ENCODE measurements at places on chromosomes 2 and 18.

DNA sequence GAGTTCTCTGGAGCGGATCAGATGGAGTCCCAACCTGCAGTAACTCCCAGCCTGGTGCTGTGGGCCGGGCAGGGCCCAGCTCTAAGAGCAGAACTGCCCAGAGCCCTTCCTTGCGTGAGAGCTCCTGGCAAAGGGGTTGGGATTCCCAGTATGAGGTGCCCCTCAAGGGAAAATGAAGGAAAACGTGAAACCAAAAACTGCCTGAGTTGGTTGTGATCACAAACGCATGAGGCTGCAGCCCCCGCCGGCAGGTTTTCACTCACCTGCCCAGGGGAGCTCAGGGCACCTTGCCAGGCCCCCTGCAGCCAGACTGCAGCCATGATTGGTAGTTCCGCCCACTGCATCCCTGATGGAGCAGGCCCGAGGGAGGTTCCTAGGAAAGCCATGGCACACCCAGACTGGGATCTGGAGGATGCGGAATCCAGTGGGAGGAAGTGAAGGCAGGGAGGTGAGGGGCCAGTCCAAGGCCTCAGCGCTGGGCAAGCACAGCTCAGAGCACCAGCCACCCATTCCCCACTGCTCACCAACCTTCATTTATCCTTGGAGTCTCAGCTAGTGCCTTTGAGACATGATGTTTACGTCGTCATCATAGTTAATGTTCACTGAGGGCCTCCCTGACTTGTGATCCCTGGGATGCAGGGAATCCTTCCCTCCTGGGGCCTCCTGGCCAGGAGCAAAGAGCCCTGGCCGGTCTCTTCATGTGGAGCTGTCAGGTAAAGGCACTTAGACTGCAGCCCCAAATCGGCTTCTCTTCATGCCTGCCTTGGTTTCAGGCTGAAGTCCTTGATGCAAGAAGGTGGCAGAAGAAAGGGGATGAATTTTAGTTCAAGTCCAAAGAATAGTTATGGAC is 103.2 kb downstream of the INHBB start:
- no peak for DNase-seq

DNA sequence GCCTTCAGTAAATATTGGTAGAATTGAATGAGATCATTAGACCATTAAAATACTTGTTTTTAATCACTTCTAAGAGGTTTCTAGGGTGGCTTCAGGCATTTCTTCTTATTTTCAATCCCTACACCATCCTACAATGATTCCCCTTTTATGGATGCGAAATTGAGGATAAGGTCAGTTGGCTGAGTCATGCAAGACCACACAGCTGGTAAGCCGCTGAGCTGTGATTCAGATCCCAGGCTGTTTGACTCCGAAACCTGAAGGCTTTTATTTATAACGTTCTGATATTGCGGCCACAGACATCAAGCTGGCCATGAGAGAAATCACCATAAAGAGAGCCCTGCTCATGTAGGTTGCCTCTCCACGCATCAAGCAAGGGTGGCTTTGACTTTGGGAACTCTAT is 133.4 kb downstream of the VAPA start:
- no peak for DNase-seq

GRCh38 chr2:16202266-16203020 is 262.1 kb downstream of the MYCN start:
- DNase-seq, result no peak

DNA sequence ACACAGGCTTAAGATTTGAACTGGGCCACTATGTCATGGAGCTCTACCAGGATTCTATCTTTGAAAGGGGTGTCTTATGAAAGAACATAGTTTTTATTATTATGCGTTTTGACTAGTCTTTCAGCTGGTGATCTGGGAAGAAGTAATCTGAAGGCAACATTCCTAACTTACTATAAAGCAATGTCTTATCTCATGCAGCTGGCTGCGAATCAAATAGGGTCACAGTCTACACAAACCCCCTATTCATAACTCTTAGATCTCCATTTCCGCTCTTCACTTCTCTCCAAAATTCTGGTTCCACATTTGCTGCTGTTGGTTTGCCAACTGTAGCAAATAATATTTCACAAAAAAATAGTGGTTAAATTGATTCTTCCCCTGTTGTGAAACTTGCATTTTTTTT is 813.3 kb downstream of the CNTNAP5 start:
- DNase-seq, result no peak

DNA sequence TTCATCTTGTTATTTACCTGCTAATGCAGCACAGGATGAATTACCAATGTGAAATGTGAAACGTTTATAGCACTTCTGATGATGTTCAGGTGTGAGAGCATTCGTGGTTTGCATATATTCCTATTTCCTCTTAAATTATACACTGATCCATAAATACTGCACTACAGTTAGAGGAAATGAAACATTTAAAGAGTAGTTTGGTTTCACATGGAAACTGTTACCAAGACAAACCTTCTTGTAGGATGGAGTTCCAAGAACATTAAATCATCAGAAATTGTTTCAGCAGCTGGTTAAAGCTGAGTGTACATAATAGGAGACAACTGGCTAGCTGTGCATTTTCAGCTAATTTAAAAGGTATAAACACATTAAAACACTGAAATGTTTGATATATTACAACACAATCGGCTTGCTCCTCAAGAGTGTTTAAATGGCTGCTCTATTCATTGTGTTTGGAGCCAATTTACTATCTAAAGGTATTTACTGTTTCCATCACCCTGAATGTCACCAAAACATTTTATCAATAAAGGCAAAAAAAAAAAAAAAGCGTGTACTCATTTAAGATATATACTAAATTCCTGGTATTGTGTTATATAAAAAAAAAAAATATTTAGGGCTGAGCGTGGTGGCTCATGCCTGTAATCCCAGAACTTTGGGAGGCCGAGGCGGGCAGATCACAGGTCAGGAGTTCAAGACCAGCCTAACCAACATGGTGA is 100.6 kb downstream of the DYM start:
- DNase-seq, result no peak

DNA sequence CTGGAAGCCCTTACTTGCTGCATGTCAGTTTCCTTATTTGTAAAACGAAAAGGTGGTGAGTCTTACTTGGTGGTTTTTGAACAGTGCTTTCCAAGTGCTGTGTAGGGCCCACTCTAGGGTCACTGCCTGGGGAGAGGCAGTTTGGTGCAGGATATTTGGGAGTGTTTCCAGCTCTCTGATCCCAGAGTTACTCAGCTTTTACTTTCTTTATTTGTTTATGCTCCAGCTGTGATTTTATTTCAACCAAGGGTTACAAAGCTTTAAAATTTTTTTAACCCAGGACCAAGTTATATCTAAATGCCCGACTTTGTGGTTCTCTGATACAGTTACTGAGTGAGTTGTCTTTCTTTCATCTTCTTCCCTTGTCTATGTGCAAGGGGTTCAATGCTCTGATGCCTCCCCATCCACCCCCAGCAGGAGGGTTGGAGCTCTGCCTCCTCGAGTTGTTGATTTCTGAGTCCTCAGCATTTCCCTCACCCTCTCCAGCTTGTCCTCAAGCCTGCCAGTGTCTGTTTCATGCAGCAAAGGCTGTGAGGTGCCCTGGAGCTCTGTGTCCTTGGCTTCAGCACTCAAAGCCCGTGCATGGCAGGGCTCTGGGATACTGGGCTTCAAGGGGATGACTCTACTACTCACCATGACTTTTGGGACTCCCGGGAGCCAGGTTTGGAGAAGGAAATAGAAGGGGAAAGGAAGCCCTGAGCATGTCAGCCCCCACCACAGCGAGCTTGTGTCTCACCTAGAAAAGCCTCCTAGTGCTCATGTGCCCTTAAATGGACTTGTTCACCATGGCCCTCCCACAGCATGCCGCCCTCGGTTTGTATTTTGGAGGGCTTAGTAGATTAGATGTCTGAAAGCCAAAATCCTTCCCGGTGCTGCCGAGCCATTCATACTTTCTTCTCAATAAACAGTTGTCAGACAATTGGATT is 236.8 kb downstream of the SETBP1 start:
- no peak for DNase-seq

DNA sequence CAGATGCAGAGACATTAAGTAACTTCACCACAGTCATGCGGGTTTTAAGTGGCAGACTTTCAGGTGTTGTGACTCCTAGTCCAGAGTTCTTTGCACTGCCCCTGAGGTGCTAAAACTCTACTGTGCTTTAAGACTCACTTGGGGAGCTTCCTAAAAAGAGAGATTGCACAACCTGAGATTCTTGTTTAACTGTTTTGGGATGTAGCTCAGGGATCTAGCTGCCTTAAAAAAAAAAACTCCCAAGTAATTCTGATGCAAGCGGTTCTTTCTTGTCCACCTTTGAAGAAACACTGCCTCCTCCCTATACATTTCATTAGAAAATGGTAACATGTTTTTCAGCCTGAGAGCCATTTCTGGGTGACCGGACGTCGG is 13.0 kb downstream of the IL37 start:
- no peak for DNase-seq

DNA sequence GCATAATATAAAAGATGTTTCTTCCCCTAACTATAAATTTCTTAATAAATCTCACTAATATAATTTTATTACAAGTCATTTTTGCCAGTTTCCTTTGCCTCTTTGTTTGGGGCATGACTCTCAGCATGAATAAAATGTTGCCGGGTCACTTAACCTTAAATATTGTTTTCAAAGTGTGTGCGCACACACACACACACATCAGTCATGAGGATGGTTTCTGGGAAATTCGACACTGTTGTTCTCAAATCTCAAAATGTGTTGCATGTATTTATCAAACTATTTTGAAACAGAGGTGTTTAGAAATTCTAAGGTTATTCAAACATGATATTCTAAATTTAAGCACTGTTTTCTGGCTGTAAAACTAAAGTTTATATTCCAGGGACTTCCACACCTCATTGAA is 31.5 kb downstream of the FAP start:
- DNase-seq, result no peak

DNA sequence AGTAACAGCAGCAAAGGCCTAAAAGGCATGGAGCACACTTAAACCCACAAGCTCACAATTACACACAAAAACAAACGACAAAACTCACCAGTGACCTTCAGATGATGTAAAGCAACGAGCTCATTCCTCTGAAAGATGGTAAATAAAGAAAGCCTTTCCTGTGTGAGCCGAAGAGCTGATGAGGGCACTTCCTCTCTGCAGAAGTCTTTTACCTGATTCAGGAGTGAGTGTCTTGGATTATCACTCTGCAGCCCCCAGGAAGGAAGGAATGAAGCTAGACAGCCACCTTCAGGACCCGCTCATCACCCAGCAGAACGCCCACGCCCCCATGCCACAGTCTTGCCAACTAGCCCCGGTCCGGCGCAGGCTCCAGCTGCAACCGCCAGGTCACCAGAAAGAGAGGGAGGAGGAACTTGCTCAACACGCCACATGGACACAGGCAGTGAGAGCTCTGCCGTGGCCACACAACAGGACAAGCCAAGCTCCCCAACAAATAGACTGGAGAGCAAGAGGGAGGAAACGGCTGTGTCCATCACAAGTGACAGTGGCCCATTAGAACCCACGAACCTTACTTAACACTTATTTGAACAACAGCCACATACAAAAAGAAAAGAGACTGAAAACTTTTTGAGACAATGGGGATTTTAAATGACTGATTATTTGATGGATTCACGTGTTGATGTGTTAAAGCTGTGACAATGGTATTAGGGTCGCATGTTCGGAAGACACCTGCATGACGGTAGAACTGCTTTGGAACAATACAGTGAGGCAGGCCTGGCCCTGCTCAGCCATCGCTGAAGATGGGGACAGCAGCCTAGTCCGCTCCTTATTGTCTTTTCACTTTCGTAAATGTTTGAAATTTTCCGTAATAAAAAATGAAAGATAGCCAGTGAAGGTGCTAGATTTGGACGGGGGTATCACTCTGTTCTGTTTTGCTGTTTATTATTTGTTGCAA is 127.3 kb downstream of the HDAC4 start:
- no peak for DNase-seq

GRCh38 chr2:121944072-121944831 is 188.8 kb downstream of the TSN start:
- no peak for DNase-seq

DNA sequence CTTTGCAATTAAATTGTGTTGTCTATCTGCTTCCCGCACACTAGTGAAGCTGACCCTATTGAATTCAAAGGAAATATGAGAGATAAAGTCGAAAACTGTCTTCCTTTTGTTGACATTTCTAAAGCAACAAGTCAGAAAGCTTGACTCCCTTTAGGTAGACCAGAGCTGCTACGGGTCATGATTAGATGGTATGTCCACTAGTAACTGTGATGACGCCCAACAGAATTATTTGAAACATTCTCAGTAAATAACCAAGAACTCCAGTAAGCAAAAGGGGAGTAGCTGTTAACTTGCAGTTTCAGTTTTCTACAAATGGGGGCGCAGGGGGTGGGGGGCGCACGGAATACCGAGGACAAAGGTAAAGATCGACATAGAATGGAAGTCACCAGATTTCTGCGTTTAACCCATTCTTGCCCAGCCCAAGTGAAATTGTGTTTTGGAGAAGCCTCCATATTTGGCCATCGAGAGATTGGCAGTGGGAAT is 56.4 kb downstream of the CRIM1 start:
- no peak for DNase-seq

- no peak for DNase-seq
These were observed 234.0 kb downstream of the EPHA4 start for GRCh38 chr2:221337957-221338685.

DNA sequence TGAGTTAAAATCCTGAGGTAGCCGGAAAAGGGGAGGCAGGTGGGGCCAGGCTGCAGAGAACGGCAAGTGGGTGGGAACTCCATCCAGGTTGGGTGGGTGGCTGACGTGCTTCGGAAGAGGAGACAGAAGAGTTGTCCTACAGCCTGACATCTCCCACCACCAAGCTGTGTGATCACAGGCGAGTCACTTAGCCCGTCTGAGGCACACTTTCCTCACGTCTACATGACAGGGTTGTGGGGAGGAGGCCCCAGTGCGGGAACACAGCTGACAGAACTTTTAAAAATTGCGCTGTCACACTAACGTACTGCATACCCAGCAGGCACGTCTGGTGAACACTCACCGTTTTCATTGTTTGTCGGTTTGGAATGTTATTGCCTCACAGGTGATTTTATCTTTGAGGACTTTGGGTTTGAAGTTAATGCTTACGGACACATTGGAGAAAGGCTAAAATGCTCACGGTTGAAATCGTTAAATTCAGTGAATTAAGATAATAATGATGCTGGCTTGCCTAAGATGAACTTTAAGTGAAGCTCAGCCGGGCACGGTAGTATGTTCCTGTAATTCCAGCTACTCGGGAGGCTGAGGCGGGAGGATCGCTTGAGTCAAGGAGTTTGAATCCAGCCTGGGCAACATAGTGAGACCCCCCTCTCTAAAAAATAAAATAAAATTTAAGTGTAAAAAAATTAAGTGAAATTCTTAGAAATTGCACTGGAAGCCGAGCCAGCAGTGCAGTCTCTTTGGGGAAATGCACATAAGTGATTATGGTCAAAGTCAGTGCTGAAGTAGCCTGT is 8.9 kb downstream of the EMILIN2 start:
- DNase-seq, result no peak

GRCh38 chr2:201130524-201131186 is 14.7 kb downstream of the CFLAR start:
- DNase-seq, result no peak
